ENCODE measurements at places on chromosomes 4 and X. TPM values are rescaled to one million over a fixed set of nuclear protein-coding genes. Genes with fewer than 3 reads are reported as not detected.

DNA sequence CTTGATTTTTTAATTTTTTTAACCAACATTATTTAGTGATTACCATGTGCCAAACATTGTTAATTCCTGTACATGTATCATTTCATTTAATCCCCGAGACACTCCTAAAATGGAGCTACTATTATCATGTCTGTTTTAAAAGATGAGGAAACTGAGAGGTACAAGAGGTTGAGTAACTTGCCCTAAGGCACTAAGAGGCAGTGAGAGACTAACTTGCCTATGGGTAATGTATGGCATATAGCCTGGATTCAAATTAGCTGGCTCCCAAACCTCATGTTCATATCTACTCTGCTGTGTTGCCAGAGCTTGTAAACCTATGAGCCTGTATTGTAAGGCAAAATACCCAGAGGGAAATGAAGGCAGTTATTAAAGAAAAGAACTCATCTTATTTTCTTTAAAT, 443.6 kb downstream of the IL15 start:
- no peaks in the 10 kb centered on the region for H3K36me3 ChIP-seq
- no peaks in the 10 kb centered on the region for H3K27me3 ChIP-seq
- no peak overlapping the region for H3K27ac ChIP-seq
- DNase-seq: no peak

- H3K4me1 ChIP-seq: peaks cover 29% of the 10 kb centered on the region
- H3K27me3 ChIP-seq: no peaks in the 10 kb centered on the region
- no peak overlapping the region for H3K4me3 ChIP-seq
- DNase-seq: no peak
These were observed 1.8 kb downstream of the MAD2L1 start for GRCh38 chr4:120064887-120065286.

- peak within 1 kb of the TSS; percentile 84 for H3K27ac ChIP-seq
- peak within 1 kb of the TSS; percentile 91 for H3K4me3 ChIP-seq
- no peaks in the 10 kb centered on the region for H3K27me3 ChIP-seq
- H3K4me1 ChIP-seq: peaks cover 19% of the 10 kb centered on the region
- peaks cover 2% of the 10 kb centered on the region for H3K36me3 ChIP-seq
These were observed at the start of gene DIAPH2 for GRCh38 chrX:96684339-96685209. TSS of gene DIAPH2 (plus strand) at chrX:96684842.

SLC26A1 gene
- total RNA-seq: not detected

DNA sequence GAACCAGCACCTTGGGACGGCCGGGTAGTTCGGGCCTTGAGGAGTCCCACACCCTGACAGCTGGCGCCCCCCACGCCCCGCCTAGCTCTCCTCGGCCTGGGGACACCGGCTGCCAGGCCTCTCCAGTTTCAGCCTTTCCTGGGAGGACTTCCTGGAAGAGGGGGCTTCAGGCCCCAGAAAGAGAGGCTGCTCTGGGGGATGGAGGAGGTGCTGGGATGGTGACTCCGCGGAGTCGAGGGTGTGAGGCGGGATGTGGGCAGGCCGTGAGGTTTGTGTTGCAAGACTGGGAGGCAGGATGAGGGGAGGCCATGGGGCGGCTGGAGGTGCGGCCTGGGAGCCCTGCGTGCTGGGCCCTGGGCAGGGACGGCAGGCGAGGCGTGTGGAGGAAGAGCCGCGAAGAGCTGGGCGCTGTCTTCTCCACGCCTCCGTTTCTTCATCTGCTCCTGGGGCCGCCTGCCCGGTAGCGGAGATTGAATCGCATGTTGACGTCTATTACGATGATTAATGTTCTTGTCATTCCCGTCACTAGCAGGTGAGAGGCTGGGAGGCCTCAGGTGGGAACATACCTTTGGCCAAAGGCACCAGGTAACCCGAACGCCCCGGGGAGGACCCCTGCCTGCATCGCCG, 918 bp upstream of the FGFRL1 start:
- H3K27me3 ChIP-seq: peaks cover 21% of the 10 kb centered on the region
- peak; percentile 52 for DNase-seq
- H3K27ac ChIP-seq: peak overlapping the region; percentile 55
- H3K36me3 ChIP-seq: peaks cover 1% of the 10 kb centered on the region
- H3K4me1 ChIP-seq: peaks cover 15% of the 10 kb centered on the region

GRCh38 chr4:87153078-87153870, 67.1 kb downstream of the KLHL8 start:
- no peaks in the 10 kb centered on the region for H3K27me3 ChIP-seq
- no peak overlapping the region for H3K27ac ChIP-seq

Data from activated B cell treated with CpG ODN at 0.5 μM for 24 hours (primary cell).